T-helper 17 cell (primary cell): ENCODE measurements at places on chromosomes 6 and 20. TPM values are rescaled to one million over a fixed set of nuclear protein-coding genes. Genes with fewer than 3 reads are reported as not detected.

The ZKSCAN3 gene
- 3.9 TPM for total RNA-seq

The PNLDC1 gene
- total RNA-seq = 1.2 TPM

- H3K27me3 ChIP-seq = peaks cover 1% of the 10 kb centered on the region
- H3K27ac ChIP-seq = no peak overlapping the region
- no peak overlapping the region for H3K4me3 ChIP-seq
These were observed 75.7 kb upstream of the UST start for GRCh38 chr6:148671085-148671484.

The PNPLA1 gene
- total RNA-seq = 0.15 TPM
